Central memory CD4-positive, alpha-beta T cell (primary cell): ENCODE measurements at places on chromosomes 11 and 22.

- no peak for DNase-seq
These were observed 54.4 kb downstream of the IGLL5 start for GRCh38 chr22:22941831-22942510.

DNA sequence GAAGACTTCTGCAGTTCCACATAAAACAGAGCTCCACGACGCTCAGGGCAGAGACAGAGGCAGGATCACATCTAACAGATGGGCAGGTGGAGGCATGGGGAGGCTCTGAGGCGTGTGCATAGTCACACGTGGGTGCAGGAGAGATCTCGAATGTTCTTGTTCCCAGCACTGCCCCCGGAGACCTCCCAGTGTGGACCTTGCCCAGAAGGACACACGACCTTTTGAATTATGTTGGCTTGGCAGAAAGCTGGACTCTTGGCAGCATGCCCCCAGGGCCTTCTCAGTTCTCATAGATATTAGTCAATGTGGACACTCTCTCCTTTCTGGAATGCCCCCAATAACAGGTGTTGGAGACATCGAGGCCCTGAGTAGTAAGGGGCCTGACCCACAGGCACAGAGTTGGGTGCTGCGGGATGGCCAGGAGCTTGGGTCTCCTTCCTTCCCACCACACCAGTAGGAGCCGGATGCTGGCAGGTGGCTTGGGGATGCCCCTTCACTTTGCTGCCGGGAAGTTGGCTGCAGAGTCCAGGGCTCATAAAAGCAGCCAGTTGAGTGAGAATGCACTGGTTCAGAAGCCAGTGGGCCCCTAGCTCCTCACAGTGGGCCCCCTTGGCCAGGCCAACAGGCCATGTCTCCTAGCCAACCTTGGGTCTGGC is 12.1 kb downstream of the MYEOV start:
- no peak for DNase-seq

DNA sequence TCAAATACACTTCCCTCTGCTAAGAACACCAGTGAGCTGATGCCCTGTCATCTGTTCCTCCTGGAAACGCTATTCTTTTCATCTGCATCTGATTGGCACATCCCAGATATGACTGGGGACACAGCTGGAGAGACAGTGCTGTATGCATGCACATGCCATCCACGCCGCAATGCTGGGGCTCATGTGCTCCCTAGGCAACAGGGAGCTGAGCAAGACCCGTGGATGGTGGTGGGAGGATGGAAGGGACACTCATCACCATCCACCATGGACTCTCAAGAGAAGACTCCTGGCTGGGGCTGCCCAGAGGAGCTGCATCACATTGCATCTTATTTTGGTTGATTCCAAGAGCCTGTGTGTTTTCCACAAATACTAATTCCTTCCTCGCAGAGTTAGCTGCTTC is 534.9 kb downstream of the OPCML start:
- DNase-seq = no peak

- DNase-seq = no peak
These were observed 162.1 kb downstream of the MN1 start for GRCh38 chr22:27639248-27640086.

DNA sequence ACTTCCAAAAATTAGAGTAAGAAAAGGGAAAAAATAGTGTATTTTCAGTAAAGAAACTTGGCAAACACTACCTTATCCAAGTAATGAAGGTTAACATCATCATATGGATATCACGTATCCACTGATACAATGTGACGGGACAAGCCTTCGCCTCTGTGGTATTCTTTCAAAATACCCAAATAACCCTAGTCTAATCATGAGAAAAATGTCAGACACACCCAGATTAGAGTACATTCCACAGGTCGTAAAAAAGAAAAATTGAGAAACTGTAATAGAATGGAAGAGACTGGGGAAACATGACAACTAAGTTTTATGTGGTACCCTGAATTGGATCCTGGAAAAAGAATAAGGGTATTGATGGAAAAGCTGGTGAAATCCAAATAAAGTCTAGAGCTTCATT is 48.9 kb downstream of the NARS2 start:
- no peak for DNase-seq

GRCh38 chr11:44305470-44306051 is 4.4 kb downstream of the ALX4 start:
- DNase-seq = peak; percentile 8

- DNase-seq = no peak
These were observed 130.5 kb downstream of the MED15 start for GRCh38 chr22:20637750-20638506.

DNA sequence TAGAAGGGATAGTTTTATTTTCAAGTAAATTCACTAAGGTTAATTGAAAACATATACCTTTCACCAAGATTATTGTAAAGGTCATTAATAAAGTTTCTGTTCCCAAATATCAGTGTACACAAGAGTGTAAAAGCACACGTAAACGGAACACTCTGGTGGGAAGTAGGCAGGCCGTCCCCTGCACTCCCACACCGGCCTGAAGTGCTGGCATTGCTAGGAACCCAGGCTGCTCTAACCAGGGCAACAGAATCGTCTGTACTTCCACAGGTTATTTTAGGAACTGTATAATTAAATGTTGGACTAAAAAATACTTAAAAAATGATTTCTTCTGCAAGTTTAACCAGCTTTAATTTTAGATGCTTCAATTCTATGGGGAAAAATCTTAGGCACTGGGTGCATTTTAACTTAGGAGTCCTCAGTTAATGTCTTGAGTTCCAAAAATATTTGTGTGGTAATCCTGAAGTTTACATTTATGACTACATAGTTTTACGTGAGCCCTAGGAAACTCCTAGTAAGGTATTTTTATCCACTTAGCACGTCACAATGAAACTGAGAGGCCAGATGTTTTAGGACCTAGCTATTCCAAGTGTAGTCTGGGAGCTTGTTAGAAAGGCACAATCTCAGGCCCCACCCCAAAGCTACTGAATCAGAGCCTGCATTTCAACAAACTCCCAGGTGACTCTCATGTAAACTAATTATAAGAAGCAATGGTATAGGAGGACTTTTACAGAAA is 31.2 kb downstream of the KMT5B start:
- no peak for DNase-seq

GRCh38 chr11:75272391-75272790 is 31.8 kb downstream of the TPBGL start:
- DNase-seq = no peak

- no peak for DNase-seq
These were observed 55.2 kb downstream of the ST3GAL4 start for GRCh38 chr11:126410649-126411048.

DNA sequence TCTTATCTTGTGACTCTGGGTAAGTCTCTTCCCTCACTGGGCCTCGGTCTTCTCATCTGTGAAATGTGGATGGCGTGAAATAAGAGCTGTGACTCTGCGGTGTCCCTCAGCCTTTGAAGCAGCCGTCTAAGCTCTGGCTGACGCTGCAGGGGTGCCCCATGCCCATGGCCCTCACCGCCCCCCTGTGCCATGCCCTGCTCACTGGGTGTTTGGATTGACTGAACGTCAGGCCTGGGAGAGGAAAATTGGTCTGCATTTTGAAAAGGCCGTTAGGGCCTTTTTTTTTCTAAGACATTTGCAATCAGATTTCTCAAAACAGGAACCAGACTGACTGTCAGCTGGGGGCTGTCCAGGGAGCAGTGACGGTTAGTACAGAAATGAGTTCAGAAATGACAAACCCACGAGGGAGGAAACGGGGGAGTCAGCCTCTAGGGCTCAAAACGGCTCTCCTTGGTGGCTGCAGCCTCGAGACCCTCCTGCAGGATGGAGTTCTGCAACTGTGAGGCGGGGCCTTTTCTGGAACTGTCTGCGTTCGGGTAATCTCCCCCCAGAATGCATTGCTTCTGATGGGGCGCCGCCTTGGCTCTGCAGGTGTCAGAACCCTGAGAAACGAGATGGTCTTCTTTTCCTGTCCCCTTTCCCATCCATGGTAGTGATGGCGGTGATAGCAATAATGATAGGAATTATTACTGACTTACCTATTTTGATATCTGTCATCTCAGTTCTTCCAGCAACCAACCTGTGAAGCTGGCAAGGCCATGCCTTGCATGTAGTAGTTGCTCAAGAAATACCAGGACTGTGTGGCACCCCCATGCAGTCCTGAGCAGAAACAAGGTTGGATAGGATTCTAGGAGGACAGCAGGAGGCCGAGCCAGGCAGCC is 2.0 kb downstream of the GRK2 start:
- peak; percentile 58 for DNase-seq

DNA sequence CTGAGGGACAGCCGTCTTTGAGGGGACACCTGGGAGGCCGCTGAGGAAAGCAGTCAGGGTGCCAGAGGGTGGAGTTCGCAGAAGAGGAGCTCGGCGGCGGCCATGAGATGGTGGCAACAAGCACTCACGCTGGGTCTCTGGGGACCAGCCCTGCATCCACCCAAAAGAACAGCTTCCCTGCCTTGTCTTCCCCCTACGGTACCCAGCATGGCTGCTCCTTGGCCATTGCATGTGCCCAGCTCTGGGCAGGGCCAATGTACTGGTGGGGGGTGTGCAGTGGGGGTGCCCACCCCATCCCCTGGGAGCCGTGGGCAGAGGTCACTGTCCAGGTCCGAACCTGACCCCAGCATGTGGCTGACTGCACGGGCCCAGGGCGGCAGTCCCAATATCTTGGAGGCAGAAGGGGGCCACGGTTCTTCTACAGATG is 42.3 kb downstream of the OSBPL5 start:
- no peak for DNase-seq

DNA sequence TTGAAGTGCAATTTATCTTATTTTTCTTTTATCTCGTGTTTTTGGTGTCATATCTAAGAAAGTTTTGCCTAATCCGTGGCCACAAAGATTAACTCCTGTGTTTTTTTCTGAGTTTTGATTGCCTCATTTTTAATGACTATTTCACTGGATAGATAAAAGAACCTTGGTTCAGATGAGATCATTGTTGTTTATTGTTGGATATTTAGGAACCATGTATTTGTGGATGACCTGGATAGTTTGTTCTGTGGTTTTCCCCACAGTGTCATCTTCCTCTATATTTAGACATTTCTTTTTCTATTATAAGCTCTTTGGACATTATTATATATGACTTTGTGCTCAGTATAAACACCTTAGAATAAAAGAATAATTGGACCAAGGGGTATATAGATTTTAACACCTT is 37.2 kb downstream of the PPP6R3 start:
- DNase-seq = no peak

DNA sequence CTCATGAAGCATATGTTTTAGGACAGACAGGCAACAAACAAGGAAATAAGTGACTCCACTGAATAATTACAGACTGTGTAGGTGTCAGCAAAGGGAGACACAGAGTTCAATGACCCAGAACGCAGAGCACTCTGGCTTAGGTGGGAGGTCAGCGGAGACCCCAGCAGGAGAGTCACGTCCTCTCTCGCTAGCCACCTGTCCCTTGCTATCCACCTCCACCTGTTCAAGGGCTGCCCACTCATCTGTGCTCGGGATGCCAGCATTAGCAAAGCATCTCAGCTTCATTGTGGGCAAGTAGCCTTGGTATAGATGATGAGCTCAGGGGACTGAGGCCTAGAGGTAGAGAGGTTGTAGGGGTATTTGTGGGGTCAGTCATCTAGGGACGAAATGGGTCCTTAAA is 21.8 kb upstream of the ATXN10 start:
- DNase-seq = no peak

GRCh38 chr11:68266121-68266891 is 5.5 kb downstream of the C11orf24 start:
- no peak for DNase-seq

DNA sequence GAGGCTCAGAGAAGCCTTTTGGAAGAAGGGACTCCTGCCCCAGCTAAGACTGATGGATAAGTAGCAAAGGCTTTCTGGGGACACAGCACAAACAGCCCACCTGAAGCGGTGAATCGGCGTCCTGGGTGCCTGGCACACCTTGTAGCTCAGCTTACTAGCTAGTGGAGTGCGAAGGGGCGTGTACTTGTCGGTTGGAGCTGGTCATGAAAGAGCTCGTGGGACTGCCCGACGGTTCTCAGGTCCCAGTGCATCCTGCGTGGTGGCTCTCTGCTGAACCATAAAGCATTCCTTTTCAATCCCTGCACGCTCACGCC is 690 bp upstream of the UVRAG start:
- no peak for DNase-seq

DNA sequence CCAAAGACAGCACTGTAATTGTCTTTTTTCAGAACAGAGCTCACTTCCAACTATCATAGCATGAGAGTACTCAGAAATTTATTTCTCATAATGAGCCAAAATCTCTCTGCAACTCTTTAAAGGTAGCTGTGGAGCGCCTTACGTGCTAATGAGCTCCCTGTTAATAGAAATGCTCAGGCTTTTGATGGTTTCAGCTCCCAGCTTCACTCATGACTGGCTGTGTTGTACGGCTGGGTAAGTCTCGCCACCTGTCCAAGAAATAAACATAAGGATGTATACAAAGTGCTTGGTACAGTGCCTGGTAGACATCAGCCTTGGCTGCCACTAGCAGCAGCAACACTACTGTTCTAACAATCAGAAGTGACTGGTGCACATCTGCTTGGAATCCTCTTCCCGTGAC is 109.4 kb downstream of the LDLRAD3 start:
- no peak for DNase-seq
